ENCODE measurements at places on chromosomes 6 and 20. TPM values are rescaled to one million over a fixed set of nuclear protein-coding genes. Genes with fewer than 3 reads are reported as not detected.
A peak's percentile ranks its signal among the peaks of the same experiment; 100 is the strongest.

COL9A1 gene
- total RNA-seq, result 4.9 TPM

ADGRF1 gene
- total RNA-seq, result not detected

ZFP57 gene
- 0.48 TPM for total RNA-seq

MUCL3 gene
- total RNA-seq, result not detected

RAD21L1 gene
- not detected for total RNA-seq

LY86 gene
- total RNA-seq, result 2.9 TPM

APCDD1L gene
- 0.65 TPM for total RNA-seq

COL21A1 gene
- 25.2 TPM for total RNA-seq

CDSN gene
- total RNA-seq, result not detected

MLIP gene
- 255 TPM for total RNA-seq

PARD6B gene
- total RNA-seq, result 5.2 TPM

GPLD1 gene
- 1.1 TPM for total RNA-seq

PNPLA1 gene
- not detected for total RNA-seq

CITED2 gene
- 114 TPM for total RNA-seq

PPP1R3G gene
- 18.2 TPM for total RNA-seq

GRCh38 chr6:139533573-139534471, 159.4 kb upstream of the CITED2 start:
- no peak for DNase-seq

- DNase-seq, result no peak
These were observed 59.3 kb downstream of the BCKDHB start for GRCh38 chr6:80165819-80166218.

DNA sequence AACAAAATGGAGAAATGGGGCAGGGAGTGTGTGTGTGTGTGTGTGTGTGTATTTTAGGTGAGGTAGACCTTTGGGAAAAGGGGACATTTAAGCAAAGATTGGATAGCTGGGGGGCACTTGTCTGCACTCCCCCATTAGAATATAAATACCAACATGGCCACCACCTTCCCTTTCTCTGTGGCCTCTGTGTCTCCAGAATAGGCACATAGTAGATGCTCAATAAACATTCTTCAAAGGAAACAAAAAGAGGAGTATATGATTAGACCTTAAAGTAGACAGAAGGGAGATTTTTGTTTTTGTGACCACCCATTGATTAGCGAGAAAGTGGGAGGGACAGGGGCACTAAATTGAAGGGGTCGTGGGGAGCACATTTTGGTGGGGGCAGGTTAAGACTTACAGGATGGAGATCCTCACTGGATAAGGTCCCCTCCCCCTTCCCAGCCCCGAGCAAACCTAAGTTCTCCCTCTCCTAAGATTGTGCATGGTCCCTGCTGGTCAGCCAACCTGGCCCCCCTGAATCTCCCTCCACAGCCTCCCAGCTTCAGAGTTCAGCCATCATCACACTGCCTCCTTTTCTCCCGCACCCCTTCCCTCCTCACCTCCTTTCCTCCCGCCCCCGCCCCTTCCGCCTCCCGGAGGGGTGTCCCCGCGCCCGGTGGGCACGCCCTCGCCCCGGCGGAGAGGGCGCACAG, 514 bp upstream of the TSHZ2 start:
- DNase-seq, result no peak

- no peak for DNase-seq
These were observed 103.1 kb upstream of the POPDC3 start for GRCh38 chr6:105282631-105283585.

- no peak for DNase-seq
These were observed 28.2 kb downstream of the CBFA2T2 start for GRCh38 chr20:33518071-33518470.

DNA sequence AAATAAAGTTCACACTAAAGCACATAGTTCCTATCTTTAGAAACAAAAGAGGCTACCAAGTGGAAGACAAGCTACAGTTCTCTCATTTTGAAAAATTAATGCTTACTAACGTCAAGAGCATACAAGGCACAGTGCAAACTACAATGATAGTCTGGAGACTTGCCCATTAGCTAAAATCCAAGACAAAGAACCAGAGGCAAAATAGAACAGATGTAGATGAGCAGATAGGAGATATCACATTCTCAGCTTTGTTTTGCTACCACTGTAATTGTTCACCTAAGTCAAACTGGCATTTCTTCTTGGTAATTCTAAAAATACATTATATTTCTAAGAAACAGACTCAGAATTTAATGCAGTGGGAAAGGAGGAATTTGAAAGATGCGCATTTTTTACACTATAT, 5.2 kb downstream of the TMEM30A start:
- no peak for DNase-seq

DNA sequence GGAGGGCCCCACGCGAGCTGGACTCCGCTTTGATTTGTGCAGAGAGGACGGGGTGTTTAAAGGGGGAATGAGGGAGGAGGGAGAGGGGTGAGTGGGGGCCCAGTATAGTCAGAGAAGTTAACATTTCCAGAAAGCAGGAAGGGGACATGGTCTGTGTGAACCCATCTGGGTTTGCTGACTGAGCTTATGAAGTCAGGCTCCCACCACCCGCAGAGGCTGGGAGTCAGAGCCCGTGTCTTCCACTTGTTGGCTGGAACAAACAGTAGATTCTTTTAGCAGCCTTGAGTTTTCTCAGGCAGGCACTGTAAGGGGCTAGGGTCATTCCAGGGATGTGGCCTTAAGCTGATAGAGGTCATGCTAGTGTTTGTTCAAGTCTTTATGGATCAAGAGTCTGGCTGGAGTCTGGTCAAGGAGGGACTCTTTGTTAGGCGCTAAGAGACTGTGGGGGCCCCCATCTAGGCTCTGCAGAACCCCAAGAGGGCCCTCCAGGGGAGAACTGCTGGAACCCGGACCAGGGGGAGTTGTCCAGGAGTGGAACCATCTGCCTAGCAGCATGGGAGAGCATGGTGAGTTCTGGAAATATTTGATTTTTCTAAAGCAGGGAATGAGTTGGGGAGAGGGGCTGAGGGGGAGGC, 31.1 kb upstream of the FOXQ1 start:
- DNase-seq, result no peak

- no peak for DNase-seq
These were observed 46.6 kb downstream of the DTD1 start for GRCh38 chr20:18634501-18634900.

GRCh38 chr20:50169329-50169823, 15.9 kb upstream of the PEDS1 start:
- DNase-seq, result peak; percentile 86

- DNase-seq, result peak; percentile 79
These were observed at the start of gene DDR1 for GRCh38 chr6:30883685-30884520. DDR1 (plus strand) TSS chr6:30884519; CDS start chr6:30888730, 4,211 bp downstream.

DNA sequence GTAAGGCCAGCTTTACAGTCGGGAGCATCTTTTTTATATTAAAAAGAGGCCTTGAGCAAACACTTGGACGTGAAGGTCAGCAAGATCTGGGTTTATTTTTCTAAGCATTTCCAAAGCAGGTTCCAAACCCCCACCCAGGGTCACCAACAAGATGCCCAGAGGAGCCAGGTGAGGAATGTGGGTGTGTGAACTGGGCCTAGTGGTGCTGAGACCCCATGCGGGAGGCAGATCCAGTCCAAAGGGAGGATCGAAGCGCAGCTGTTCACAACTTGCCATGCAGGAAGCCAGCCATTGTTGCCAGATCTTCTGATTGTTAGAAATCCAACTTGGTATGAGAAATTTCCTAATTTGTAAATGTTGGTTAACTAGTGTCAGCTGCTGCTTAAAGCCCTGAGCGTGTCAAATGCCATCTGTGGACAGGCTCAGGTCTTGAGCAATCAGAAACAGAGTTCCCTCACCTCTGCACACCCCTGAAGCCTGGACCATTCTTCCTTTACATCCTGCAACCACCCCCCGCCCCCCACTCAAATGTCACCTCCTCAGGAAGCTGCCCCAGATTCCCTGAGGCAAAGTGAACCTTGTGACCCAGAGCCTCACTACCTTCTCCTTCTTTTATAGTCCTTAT, 46.5 kb downstream of the NFATC2 start:
- no peak for DNase-seq

GRCh38 chr20:48668451-48668946, 159.3 kb downstream of the PREX1 start:
- DNase-seq, result peak; percentile 52

- DNase-seq, result no peak
These were observed 52.2 kb downstream of the TOP1 start for GRCh38 chr20:41080866-41081265.

GRCh38 chr6:160999516-160999915, 7.9 kb downstream of the MAP3K4 start:
- no peak for DNase-seq

GRCh38 chr20:59402681-59403080, 102.3 kb downstream of the EDN3 start:
- no peak for DNase-seq

- DNase-seq, result no peak
These were observed 2.8 kb downstream of the RIOK1 start for GRCh38 chr6:7392402-7392801.

- no peak for DNase-seq
These were observed 105.5 kb upstream of the BACH2 start for GRCh38 chr6:90401933-90402830.
